Breast epithelium (tissue), 4 donors: ENCODE measurements at places on chromosomes 3 and 15. TPM values are rescaled to one million over a fixed set of nuclear protein-coding genes. Genes with fewer than 3 reads are reported as not detected.

GRCh38 chr15:42999201-42999779 is 78.7 kb upstream of the TTBK2 start:
- no peak for DNase-seq

DNA sequence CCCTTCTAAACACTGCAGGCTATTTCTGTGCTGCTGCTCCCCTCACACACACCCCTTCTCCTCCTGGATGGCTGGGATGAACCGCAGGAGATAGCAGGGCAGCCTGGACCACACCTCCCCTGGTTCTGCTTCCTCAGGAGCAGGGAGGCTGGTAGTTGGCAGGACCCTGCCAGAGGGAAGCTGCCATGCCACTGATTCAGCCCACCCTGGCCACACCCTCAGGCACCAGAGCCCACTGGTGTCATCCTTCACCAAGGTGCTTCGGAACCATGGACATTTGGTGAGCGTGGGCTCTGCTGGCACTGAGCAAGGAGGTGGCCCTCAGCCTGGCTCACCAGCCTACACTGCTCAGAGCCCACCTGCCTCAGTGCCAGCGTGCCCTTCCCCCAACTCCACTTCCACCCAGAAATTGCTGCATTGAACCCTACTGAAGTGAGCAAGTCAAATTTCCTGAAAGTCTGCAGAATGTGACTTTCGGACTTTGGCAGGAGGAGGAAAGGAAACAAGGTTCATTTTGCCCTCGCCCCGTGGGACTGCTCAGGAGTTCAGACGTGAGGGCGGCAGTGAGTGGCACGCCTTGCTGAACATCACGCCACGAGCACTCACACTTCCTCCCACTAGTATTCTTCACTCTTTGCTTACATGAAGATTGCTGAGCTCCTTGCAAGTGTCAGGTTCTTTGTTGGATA is 26.3 kb downstream of the BMF start:
- no peak for DNase-seq

DNA sequence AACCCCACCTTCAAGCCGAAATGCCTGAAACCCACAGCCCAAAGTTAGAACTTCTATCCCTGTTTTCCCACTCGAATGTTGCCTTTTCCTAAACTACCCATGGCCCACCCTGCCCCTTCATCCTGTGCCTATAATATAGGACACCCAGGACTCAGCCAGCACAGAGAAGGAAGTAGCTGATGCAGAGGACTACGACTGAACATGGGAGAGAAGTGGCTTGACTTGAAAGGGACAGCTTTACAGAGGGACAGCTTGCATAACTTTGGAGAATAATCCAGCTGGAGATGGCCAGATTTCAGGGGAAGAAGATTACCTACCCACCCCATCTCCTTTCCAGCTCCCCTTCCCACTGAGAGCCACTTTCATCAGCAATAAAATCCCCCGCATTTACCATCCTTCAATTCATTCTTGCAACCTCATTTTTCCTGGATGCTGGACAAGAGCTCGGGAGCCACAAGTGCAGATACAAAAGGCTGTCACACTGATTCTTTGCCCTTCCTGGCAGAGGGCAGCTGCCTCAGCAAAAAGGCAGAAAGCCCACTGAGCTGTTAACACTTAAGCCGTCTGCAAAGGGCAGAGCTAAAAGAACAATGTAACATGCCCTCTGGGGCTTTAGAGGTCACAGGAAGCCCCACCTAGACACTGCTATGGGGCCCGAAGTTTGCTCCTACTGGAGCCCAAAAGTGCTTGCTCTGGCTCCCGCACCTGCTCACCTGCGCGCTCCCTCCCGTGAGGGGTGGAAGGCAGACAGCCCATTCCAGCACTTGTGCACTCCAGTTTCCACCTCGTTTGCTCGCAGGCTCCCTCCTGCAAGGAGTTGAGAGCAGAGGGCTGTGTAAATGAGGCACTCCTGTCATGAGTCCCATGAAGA is 224.0 kb downstream of the TBC1D5 start:
- DNase-seq = no peak

Gene SLC25A36
- total RNA-seq = 111 TPM

DNA sequence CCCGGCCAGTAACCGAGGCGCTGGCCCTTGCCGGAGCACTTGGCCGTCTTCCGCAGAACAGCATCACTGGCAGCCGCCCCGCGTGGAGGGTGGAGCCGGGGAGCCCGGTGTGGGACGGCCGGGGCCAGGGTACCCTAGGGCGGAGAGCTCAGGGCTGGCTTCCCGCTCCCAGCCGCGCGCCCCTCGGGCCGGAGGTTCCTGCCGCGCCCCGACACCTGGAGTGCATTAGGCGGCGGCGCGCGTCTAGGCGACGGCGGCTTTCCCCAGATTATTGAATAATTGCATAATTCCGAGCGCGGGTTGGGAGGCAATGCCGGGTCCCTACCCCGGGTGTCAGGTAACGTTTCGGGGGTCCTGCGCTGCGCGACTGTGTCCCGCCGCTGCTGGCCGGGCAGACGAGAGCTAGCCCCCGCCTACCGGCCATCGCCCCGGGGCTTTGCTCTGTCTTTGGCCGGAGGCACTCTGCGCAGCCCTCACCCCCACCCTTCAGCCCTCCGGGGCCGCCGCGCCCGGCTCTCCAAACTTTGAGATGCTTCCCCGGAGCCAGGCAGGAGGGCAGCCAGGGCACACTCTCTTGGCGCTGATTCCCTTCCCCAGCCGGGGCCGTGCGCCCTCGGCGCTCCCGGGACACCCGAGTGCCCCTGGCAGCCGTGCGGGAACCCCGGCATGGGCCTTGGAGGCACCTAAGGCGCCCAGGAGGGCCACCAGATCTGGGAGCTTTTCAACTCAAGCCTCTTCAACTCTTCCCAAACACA is 749 bp downstream of the ITGA11 start:
- DNase-seq = no peak

GRCh38 chr3:14518893-14519292 is 21.2 kb downstream of the GRIP2 start:
- no peak for DNase-seq

DNA sequence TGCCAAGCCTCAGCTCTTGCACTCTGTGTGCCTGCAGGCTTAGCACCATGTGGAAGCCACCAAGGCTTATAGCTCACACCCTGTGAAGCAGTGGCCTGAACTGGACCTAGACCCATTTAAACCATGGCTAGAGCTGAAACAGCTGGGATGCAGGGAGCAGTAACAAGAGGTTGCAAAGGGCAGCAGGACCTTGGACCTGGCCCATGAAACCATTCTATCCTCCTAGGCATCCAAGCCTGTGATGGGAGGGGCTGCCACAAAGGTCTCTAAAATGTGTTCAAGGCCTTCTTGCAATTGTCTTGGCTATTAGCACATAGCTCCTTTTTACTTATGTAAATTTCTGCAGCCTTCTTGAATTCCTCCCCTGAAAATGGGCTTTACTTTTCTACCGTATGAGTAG is 57.9 kb upstream of the NPAP1 start:
- DNase-seq = no peak

GRCh38 chr15:67026610-67026967 is 38.8 kb upstream of the SMAD3 start:
- DNase-seq = no peak

GRCh38 chr3:39317571-39318169 is 11.8 kb upstream of the CCR8 start:
- no peak for DNase-seq

GRCh38 chr15:97420130-97420529 is 540.4 kb upstream of the ARRDC4 start:
- no peak for DNase-seq

DNA sequence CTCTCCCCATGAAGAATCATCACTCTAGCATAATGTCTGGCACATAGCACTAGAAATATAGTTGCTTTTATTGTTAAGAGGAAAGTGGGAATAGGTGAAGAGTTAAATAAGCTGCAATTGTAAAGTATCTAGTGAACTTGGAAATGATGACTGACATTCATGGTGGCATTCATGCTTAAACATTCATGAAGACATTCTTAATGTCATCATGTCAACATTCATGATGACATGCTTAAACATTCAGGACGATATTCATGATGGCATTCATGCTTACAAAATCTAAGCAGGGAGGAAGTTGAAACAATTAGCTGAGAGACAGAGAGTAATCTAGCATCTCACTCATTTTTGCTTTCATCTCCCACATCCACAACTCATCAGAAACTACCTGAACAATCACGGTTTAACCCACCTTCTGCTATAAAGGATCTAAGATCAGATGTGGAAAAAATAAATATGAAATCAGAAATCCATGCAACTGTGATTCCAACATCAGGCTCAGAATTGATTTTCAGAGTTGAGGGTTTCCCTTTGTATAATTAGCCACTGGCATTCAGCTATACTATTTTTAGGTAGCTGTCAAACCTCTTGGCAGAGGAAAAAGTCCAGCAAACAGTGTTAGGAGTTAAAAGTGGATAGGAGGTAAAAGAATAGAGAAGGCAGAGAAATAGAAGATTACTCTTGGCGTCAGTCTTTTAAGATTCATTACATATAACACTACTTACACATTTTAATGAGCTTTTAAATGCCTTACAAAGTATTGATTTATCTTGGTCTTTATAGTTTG is 3.5 kb downstream of the DRD3 start:
- no peak for DNase-seq

- DNase-seq = no peak
These were observed 35.0 kb downstream of the WNT7A start for GRCh38 chr3:13844911-13845310.

Gene PLA2G4D
- total RNA-seq = not detected
